ENCODE measurements at places on chromosomes 6 and 20.

DNA sequence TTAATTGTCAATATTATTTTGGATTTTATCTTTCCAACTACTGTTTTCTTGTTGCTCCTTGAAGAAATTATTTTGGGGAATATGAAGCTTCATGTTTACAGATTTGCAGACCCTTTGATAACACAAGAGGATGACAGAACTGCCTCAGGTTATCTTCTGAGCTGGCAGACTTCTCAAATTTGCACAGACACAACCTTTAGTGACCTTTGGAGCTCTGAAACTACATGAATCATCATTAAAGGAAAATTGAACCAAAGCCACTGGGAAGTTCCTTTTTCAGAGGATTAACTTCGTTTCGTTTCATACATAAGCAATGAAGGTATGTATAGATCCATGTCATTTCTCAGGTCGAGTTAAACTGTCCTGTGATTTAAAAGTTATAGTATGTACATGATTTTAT lies 85.9 kb downstream of the FBXO5 start:
- no peak for DNase-seq

DNA sequence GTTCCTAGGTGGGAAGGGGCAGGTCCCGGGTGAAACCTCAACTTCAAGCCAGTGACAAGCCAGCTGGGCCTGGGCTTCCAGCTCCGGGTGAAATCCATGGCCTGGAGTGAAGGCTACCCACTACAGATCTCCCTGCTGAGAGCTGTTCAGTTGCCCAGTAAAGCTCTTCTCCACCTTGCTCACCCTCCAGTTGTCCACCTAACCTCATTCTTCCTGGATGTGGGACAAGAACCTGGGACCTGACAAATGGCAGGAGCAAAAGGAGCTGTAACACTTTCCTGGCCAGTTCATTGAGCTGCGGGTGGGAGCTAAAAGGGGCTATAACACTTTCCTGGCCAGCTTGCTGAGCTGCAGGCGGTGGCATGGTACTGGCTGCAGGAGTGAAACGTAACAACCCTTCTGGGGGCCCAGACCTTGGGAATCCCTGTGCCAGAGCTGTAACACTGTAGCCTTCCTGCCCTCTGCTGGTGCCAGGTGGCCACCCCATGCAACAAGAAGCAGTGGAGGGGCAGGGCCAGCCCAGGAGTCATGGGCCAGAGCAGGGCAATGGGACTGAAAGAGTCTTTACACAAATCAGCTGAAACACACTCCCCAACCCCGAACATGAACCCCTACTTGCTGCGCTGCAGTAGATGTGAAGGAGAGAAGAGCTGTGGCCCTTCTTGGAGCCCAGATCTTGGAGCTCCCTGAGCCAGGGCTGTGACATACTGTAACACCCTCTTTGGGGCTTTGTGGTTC lies 3.6 kb upstream of the HINT3 start:
- peak; percentile 42 for DNase-seq

DNA sequence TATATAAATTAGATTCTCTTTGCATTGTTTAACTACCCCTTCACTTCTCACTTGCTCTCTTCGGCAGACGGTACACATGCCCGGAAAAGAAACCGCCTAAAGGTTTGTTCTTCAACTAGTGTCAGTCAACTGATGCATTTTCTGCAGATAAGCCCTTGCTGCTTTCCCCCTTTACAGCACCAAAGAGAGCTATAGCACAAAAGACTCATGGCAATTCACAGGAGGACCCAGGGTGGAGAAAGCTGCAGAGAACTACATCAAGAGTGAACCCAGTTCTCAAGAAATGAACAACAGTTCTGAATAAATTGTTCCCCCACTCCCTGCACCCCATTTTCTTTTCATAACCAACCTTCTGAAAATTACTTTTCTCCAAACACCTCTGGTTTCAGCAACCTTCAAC lies 8.9 kb downstream of the CD164 start:
- DNase-seq: no peak

DNA sequence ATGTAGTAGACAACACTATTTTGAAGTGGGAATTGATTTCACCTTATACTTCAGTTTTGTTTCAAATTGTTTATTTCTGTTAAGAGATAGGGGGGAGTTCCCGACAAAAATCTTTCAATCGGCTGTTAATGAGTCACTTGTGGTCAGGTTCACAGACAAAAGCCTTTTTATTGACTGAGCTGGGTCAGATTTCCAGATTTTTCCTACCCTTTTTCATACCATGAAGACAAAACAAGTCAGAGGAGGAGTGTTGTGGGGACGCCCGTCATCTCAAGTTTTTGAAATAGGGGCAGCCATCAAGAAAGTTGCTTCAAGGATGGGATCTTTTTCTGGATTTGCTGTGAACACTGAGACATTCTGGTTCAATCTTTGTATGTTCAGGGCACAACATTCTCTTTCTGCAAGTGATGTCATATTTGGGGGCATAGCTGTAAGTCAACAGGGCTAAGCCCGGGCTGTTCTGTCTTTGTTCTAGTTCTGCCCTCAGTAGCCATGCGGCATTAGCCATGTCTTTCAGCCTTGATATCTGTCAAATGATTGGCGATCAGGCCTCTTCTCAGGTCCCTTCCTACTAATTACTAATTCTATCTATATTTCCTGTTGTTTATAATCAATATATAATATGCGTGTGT lies 496.0 kb upstream of the MARCKS start:
- peak; percentile 94 for DNase-seq

GRCh38 chr6:157157258-157157657 lies 166.1 kb downstream of the TMEM242 start:
- DNase-seq: no peak

GRCh38 chr20:57294550-57294949 lies 28.1 kb upstream of the BMP7 start:
- DNase-seq: no peak

Data from iris pigment epithelial cell (primary cell).